IPS DF 19.7 (cell line): ENCODE measurements at places on chromosomes 2 and 18.

DNA sequence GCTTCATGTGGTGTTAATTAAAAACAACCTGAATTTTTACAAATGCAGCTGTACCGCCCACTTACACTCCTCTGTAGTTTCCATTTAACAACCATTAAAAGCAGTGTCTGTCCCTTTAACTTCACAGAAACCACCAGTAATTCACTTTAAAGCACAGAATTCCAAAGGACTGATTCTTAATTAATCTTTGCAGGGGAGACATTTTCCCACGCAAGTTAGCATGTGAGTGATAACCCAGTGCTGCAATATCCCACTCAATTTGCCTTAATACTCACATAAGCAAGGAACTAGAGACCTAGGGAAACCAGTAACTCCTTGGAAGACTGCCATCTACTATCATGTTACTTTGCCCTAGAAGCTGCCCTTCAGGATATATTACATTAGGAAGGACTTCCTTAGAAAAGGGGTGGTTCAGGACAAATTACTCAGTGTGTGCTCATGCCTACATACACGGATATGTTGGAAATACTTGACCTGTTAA is 102.3 kb downstream of the OSR1 start:
- no peak for DNase-seq

GRCh38 chr2:45001869-45002385 is 7.3 kb downstream of the SIX2 start:
- no peak for DNase-seq

GRCh38 chr18:51137026-51137729 is 60.3 kb downstream of the MEX3C start:
- DNase-seq: no peak

GRCh38 chr2:152460567-152460966 is 125.6 kb downstream of the FMNL2 start:
- DNase-seq: no peak

DNA sequence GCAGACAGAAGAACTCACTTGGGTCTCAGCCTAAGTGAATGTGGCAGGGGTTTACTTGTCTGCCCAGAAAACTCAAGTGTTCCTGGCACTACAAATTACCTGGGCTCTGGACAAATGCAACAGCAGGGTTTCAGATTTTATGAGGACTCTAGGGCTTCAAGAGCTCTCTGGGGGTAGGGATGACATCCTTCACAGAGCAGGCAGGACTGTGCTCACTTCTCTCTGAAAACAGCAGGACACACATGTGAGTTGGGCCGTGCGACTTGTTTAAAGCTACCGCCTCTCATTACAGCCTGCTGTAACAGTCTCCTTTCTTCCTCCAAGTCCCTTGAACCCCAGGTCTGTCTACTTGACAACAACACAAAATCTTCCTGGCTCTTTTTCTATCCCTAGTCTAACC is 212.6 kb downstream of the EN1 start:
- DNase-seq: no peak
